Stimulated activated CD8-positive, alpha-beta memory T cell treated with anti-CD3 and anti-CD28 coated beads, Interleukin-2, amount 100 ng/mL, for 1 hour (primary cell): ENCODE measurements at places on chromosomes 12 and 14.

DNA sequence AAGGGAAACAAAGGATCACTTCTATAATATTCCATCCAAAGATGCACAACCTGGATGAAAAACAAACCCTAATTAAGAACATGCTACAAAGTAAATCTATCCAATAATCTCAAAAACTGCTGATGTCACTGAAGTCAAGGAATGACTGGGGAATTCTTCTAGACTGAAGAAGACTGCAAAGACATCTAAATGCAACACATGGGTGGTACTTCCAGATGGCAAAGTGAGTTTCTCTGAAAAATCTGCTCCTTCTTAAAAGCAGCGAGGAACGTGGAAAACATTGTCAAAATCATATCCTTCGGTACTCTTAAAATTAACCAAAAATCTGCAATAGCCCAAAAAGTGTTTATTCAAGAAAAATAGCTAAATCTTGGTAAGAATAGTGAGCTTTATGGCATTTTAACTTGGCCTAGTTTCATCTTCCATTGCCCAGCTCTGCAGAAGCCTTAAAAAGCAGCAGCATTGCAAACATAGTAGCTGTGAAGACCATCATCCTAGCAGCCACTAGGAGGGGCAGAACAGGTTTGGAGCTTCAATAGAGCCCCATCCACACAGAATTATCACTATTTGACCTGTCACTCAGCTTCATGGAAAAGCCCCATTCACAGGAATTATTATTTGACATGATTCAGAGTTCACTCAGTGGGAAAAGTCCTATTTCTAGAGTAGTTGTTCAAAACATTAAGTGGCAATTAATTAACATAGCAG is 7.4 kb downstream of the CLEC14A start:
- DNase-seq: no peak

DNA sequence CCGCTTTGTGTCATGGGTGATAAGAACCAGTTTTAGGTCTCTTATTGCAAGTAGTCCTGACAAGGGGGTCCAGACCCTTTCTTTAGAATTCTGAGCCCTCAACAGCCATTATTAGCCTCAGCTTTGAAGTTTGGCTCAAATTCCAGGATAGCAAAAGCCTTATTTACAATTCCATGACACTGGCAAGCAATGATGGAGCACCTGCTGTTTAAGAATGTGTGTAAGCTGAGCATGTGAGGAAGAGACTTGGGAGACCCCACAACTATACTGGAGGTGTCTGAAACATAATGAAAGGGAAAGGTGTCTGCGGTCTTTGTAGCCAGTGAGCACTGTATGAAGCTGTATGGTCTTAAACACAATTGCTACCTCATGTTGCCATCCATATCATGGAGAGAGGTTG is 119.8 kb downstream of the TBX5 start:
- no peak for DNase-seq

DNA sequence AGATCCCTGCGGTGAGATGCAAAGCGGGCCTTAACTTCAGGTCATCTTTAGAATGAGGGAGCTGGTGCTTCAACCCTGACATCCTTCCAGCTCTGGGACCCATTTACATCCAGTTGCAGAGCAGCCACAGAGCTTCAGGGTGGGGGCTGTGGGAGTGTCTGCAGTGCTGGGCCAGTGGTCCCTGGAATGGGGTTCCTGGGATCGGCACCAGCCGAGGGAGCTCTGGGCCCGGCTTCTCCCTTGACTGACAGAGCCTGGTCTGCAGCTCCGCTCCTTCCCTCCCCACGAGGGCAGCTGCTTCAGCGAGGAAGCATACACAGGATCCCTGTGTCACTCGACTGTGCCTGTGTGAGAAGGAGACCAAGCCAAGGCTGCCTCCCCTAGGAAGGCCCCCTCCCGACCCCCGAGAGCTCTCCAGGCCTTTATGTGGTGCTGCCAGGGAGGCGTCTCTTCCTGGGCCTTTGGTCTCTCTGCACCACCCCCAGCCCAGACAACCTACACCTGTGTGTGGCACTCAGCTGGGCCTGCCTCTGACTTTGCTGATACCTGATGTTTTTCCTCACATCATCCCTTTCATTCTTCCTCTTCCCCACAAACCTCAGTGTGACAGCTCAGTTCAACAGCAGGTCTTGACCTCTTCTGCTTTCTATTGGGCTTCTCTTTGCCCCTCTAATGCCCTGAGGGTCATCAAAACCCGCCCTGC is 48.1 kb upstream of the RIN3 start:
- no peak for DNase-seq

DNA sequence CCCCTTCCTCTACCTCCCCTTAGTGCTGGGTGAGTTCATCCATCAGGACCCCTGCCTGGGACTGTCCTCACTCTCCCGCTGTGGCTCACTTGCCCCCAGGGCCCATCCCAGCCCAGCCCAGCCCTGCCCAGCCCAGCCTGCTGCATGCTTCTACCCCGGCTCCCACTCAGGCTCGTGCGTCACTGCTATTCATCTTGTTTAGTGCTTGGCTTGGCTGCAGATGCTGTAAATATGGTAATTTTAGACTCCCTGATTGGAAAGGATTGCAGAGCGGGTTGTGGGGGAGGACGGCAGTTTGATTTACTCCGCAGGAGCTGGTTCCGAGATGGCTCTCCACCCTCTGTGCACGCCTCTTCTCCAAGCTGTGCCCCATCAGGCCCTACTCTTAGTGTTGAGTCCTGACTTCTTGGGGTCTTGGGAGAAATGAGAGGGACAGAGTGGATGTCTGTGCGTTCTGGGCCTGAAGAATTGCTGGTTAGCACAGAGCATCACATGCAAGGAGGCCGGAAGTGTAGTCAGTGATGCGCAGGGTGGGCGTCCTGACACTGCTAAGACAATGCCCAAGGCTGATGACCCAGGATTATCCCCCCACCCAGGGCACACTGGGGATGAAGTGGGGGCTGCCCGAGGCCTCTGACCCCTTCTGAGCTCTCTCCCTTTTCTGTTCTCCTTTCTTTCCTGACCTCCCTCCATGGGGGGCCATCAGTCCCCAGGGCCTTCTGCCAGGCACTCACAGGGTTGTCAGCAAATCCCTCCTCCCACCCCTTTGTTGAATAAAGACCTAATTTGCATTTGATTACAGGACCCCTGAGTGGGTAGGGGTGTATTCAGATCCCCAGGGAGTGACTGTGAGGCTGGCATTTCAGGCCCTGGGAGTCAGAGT is 244.4 kb downstream of the ZFP36L1 start:
- no peak for DNase-seq

GRCh38 chr14:51950007-51950406 is 39.3 kb upstream of the RTRAF start:
- no peak for DNase-seq
